D721Med (cell line): ENCODE measurements at places on chromosomes 2 and 18.

DNA sequence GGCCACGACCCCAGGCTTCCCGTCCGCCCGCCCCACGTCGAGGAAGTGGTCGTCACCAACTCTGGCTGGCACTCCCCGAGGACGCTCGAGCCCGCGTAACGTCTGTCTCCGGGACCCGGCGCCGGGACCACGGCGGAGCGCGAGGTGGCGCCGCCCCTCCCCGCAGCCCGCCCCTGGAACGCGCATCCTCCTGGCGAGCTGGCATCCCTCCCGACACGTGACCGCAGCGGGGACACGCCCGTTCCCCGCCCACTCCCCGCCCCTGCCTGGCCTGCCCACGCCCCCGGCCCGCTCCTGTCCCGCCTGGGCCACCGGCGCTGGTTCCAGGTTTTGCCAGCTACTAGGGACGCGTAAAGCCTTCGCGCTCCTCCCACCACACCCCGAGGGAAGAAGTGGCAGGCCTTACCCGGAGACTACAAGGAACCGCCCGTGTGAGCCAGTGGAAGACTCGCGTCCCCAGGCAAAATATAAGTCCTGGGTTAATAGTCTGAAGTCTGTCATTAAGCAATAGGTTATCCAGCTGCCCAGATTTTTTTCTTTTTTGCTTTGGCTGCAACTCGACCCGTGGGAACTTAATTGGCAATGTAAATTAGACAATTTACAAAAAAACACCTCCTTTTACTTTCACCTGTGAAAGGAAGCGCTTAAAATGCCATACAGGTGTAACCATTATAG, at the start of gene OSBPL1A:
TSS of gene OSBPL1A (minus strand) at position 131 of the 675 bp plus-strand sequence. CDS start 20,291 bp downstream, outside the sequence.
- DNase-seq = peak; percentile 94

DNA sequence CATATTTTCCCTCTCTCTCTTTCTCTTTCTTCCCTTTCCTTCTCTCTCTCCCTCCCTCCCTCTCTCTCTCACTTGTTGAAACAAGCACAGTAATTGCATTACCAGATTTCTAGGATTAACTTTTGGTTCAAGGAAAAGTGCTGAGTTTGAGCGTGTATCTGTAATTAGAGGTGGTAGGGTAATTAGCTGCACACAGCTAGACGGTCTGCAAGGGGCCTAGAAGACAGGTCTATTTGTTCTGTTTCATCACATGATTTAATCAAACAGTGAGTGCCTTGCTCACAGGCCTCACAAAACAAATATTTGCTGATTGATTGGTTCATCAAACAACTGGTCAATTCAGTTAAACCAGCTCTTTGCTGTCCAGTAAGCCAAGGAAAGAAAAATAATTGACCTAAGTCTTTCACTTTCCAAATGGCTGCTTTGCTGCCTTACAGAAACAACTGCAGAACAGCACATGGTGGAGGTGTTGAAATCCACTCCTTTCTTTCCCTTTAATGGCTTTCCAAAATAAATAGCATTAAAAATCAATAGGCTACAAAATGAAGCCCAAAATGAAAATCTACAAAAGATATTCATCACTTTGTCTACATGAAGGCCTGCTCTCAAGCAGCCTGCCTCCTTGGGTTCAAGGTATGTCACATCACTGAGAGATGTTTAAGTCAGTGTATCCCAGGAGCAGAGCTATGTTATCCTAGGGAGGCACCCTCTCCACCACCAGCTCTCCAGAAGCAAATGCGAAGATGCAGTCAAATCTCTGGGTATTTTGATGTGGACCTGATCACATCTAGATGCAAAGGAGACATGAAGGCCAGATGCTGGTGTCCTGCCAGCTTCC, 264.4 kb upstream of the SIX2 start:
- DNase-seq = no peak

DNA sequence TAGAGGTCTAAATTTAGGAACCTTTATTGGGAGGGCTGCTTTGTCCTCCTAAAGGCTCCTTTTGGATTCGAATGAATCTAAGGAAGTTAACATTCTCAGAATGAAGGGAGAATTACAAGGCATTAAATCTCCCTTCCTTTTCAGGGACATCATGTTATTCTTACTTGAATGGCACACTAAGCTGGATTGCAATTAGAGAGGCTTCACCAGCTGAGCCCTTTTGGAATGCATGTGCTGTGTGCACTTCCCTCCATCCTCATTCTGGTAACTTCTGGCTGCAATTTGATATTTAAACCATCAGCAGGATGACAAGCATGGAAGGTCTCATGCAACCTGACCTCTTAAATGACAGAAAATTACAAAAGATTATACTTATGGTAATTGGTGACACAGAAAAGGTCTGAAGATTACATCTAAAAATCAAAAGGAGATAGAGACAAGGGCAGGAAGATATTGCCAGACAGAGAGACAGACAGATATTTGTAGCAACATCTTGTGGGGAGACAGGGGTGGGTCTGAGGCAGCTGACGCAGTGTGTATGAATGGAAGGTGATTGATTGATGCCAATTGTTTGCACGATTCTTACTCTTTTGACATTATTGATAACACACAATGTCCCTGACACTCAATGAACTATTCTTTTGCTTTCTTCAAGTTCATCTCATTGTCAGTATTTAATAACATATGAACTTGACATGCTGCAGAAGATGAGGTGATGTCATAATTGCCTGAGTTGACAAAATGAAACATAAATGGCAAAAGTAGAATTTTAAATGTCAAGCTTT, 570.8 kb upstream of the GYPC start:
- DNase-seq = no peak

GRCh38 chr2:229901819-229902218, 20.0 kb downstream of the TRIP12 start:
- no peak for DNase-seq

DNA sequence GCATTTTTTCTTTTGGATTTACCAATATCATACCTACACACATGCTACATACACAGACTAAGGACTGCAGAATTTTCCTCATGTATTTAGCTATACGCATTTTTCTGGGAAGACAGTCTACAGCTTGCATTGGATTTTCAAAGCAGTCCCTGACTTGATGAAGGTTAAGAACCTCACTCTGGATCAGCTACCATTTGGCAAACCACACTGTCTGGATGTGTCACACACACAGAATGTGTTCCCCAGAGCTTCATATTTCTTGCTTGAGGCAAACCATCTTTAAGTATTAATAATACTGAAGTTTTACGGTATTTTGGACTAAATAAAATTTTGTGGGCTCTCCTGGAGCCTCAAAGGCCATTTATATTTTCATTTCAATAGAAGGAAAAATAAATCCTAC, 102.3 kb downstream of the TCF4 start:
- no peak for DNase-seq

DNA sequence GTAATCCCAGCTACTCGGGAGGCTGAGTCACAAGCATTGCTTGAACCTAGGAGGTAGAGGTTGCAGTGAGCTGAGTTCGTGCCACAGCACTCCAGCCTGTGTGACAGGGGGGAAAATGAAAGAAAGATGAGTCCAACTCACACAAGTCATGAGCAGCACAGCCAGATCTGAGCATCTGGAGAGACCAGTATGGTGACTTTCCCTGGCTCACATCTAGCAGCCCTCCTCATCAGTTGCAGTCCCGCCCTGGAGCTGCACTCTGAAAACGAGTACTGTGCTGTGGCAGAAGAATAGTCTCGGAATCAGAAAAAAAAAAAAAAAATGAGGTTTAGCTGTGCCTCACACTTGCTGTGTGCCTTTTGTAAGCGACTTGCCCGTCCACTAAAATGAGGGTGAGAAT, 74.4 kb upstream of the TRIB2 start:
- DNase-seq = no peak

DNA sequence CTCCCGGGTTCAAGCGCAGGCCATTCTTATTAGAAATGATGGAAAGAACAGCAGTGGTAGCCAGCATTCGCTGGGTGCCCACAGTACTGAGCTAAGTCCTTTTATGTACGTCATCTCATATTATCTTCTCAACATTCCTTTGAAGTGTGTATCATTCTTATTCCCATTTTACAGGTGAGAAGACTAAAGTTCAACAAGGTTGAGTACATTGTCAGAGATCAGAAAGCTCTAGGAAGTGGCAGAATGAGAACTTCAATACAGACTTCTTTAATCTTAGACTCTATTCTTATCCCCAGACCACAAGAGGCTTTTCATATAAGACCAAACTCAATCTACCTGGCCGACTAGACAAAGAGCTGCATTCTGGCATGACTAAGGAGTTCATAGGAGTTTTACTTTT, 86.7 kb downstream of the NPAS2 start:
- DNase-seq = no peak

DNA sequence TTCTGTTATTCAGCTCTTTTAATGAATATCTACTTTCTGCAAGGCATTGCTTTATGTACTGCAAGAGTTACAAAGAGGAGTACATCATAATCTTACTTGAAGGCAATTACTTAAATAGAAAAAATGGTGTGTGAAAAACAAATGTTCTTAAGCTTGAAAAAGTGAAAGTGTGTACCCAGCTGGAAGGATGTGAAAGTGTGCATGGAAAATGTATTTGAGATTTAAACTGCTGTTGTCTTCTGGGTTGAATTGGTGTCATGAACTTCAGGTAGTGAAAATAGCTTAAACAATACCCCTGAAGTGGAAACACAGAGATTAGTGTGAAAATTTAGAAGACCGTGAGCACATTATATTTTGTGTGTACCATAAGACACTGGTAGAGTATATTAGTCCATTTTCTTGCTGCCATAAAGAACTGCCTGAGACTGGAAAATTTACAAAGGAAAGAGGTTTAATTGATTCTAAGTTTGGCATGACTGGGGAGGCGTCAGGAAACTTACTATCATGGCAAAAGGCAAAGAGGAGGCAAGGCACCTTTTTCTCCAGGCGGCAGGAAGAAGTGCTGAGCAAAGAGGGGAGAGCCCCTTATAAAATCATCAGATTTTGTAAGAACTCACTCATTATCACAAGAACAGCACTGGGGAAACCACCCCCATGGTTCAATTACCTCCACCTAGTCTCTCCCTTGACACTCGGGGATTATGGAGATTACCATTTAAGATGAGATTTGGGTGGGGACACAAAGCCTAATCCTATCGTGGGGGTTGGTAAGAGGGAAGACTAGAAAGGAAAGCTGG, 38.8 kb downstream of the SCN2A start:
- DNase-seq = no peak

- no peak for DNase-seq
Measured at GRCh38 chr2:212264187-212264586, 274.4 kb downstream of the ERBB4 start.

DNA sequence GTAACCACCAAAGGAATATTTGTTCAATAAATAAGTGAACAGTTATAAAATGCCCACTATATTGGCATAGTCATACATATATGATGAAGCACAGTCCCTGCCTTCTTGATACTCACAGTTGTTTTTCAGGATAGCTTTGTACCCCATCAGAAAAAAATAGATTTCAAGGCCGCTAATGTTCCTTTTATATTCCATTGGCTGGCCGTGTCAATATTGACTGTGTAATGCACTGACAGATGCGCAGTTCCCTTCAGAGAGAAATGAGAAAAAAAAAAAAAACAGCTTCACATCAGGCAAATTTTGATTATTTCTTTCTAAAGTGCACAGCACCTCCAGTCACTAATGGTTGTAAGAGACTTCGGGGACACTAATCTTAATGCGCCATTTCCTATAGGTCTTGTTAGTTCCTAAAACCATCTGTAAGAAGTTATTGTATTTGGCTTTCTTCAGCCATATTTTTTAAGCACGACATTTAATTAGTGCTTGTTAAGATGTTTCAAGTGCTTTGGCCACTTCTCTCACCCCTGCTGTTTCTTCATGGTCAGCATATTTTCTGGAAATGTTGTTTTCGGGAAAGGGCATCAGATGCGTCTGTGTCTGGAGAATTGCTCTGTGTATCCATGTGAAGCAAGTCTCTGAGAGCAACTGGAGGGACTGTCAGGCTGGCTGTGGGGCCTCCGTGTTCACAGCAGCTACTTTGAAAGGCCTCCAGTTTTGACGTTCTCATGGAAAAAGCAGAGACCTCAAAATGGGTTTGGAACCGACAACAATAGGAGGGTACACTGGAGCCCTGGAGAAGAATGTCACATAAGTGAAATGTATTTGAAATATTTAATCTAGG, 378.3 kb downstream of the MTX2 start:
- no peak for DNase-seq

- DNase-seq = no peak
Measured at GRCh38 chr18:39591649-39592048, 2026.1 kb upstream of the CELF4 start.
